ENCODE measurements at places on chromosomes 16 and 17. TPM values are rescaled to one million over a fixed set of nuclear protein-coding genes. Genes with fewer than 3 reads are reported as not detected.

- DNase-seq: no peak
Measured at GRCh38 chr17:63082273-63082861, 116.3 kb downstream of the TANC2 start.

DNA sequence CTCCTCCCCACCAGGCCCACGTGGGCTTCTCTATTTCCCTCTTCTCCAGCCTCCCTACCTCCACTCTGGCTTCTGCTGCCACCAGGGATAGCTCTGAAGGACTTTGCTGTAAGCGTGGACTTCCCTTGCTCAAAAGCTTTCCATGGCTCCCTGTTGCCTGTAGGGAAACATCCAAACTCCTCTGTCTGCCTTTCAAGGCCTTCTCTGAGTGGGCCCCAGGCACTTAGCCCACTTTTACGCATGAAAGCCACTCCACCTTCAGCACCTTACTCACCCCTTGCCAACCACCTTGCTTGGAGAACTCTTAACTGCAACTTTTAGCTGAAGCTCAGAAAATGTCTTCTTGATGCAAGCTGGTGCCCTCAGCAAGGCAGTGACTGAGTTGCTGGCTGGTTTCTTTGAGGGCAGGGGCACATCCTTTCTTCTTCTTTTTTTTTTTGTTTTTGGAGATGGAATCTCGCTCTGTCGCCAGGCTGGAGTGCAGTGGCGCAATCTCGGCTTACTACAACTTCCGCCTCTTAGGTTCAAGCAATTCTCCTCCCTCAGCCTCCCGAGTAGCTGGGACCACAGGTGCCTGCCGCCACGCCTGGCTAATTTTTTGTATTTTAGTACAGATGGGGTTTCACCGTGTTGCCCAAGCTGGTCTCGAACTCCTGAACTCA is 52.0 kb upstream of the DLX4 start:
- DNase-seq: no peak

- no peak for DNase-seq
Measured at GRCh38 chr17:416293-417206, 63.9 kb upstream of the RPH3AL start.

CCL4 gene
- 0.62 TPM for total RNA-seq

AGRP gene
- not detected for total RNA-seq

- no peak for DNase-seq
Measured at GRCh38 chr16:46731691-46732555, 16.2 kb downstream of the MYLK3 start.

Measured in psoas muscle (tissue), 8 donors.